ENCODE measurements at places on chromosomes 7 and 10.

DNA sequence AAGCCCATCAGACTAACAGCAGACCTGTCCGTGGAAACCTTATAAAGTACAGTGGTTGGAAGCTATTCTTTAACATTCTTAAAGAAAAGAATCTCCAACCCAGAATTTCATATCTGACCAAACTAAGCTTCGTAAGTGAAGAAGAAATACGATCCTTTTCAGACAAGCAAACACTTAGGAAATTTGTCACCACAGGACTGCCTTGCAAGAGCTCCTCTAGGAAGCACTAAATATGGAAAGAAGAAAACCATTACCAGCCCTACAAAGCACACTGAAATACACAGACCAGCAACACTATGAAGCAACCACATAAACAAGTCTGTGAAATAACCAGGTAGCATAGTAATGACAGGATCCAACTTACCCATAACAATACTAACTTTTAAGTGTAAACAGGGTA, 177.7 kb upstream of the PRSS1 start:
- no peak for DNase-seq

- DNase-seq, result no peak
These were observed 172.9 kb downstream of the PRKCQ start for GRCh38 chr10:6407034-6407721.

GRCh38 chr7:35492451-35493175, 202.3 kb downstream of the HERPUD2 start:
- DNase-seq, result no peak

- DNase-seq, result no peak
These were observed 9.2 kb downstream of the MKX start for GRCh38 chr10:27736396-27736795.

DNA sequence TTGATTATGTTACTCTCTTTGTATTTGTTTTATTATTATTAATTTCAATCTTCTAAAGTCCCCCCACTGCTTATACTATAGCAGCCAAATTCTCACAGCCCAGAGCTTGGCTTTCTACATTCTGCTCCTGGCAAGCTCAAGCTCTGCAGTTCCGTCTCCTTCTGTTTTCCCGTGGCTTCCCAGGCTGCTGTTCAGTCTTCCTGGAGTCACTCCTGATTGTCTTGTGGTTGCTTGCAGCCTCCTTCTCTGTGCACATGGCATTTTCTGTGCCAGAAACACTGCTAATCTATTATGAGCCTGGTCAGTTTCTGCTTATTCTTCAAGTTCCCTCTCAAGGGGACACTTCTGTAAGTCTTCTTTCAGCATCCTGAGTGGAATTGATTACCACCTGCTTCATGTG, 533.7 kb upstream of the IGFBP3 start:
- no peak for DNase-seq

DNA sequence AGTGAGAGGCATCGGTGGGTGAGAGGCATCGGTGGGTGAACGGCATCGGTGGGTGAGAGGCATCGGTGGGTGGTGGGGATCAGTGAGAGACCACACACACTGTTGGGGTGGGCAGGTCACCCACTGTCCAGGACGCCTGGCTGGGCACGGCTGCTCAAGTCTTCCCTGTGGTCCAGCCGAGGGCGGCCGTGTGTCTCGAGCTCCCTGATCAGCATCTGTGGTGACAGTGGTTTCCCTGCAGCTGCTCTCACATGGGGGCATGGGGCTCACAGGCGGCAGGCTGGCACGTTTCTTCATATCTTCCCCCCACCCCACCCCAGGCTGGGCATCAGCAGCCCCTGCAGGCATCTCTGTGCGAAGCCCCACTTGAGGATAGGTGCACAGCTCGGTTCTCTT, 78.2 kb downstream of the NKX6-2 start:
- DNase-seq, result no peak

DNA sequence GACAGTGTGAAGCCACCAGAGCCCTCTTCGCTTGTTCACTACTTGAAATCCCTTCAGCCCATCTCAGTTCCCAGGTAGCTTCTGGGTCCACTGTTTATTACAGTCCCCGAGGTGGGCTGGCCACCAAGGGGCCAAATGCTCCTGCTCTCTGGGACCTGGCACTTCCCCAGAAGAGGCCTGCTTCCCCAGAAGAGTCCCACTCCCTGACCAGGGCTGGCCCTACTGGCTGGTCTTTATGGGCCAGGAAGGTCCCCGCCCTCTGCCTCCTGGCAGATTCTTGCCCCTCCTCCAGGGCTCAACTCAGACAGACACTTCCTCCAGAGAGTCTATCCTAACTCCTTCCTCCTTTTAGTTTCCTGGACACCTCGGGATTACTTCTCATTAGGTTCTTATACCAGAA, 70.7 kb upstream of the LRRC18 start:
- DNase-seq, result no peak

- DNase-seq, result no peak
These were observed 48.7 kb downstream of the SEMA3A start for GRCh38 chr7:84145892-84146291.

GRCh38 chr10:127812041-127812440, 75.1 kb downstream of the FOXI2 start:
- DNase-seq, result no peak

GRCh38 chr7:140672382-140673062, at the start of gene ADCK2:
Gene ADCK2, plus strand, starts transcription at chr7:140672945. Its CDS starts 386 bp downstream, at chr7:140673331.
- peak; percentile 75 for DNase-seq

DNA sequence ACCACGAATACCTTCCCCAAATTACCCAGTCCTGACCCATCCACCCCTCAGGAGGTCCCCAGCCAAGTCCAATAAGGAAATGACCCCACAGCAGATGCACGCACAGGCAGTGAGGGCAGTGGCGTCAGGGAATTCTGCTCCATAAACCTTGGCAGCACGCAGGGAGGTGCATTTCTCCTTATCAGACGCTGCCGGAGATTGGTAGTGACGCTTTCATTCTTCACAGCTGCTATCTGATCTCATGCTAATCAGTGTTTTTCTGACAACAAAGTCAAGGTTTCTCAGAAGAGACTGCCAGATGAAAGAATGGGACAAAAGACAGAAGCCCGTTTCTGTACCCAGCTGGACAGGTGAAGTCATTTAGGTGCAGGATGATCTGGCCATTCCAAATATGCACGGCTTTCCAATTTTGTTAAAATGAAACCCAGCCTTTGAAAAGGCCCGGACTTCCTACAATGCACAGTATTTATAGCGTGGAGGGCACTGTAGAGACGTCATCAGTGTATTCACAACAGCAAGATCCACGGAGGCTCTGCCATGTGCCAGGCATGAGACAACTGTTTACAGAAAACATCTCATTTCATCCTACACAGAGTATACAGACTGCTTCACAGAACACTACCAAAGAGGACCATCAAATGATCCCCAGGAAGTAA, 35.3 kb downstream of the DIP2C start:
- DNase-seq, result no peak

- no peak for DNase-seq
These were observed 136.6 kb downstream of the GRID1 start for GRCh38 chr10:86229811-86230556.

- DNase-seq, result no peak
These were observed 181.7 kb downstream of the TCF7L2 start for GRCh38 chr10:113131613-113132261.

GRCh38 chr10:122154545-122155366, 116.3 kb upstream of the BTBD16 start:
- DNase-seq, result no peak

DNA sequence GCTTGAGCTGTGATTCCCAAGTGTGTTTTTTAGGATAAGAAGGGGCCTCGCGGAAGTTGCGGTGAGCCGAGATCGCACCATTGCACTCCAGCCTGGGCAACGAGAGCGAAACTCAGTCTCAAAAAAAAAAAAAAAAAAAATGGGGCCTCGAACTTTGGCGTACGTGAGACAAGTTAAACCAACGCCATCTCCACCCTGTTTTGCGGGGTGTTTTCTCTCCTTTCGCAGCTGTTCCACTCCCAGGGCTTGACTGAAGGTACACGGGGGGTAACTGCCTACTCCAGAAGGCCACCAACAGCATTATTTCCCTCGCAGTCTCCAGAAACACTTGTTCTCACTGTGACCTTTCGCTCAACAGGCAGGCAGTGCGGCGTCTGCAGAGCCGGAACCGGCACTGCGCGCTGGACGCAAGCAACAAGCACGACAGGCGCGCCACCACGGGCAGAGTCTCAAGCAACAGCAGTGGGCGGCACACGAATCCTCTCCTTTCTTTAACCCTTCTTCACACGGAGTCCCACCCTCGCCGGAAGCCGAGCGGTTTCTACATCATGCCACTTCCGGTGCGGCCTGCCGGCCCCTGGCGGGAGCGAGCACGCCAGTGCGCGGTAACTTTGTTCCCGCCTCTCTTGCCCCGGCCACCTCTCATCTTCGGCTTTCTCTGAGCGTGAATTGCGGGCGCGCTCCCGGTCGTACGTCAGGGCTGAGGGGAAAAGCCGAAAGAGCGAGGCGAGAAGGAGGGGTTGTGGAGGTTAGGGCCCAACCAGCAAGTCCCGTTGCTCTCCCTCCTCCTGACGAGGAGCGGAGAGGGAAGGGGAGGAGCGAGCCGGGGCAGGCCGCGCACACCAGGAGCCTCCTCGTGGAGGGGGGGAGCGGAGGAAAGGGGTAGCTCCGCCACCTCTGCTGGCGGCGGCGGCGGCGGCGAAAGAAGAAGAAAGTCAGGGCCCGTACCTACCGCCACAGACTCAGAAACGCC, 814 bp upstream of the CDK13 start:
- peak; percentile 98 for DNase-seq

GRCh38 chr10:67471022-67471421, 225.0 kb downstream of the CTNNA3 start:
- DNase-seq, result no peak

- no peak for DNase-seq
These were observed 13.4 kb upstream of the DNAAF5 start for GRCh38 chr7:713139-713457.

- DNase-seq, result no peak
These were observed 34.8 kb upstream of the KIF5B start for GRCh38 chr10:32091046-32091445.

All from hematopoietic multipotent progenitor cell treated with erythropoietin and hydrocortisone succinate and interleukin-3 and kit ligand, for 6 days (in vitro differentiated cells).